Stimulated activated CD8-positive, alpha-beta memory T cell treated with anti-CD3 and anti-CD28 coated beads, Interleukin-4, amount 100 ng/mL, for 1 hour (primary cell): ENCODE measurements at places on chromosomes 6 and 20.

DNA sequence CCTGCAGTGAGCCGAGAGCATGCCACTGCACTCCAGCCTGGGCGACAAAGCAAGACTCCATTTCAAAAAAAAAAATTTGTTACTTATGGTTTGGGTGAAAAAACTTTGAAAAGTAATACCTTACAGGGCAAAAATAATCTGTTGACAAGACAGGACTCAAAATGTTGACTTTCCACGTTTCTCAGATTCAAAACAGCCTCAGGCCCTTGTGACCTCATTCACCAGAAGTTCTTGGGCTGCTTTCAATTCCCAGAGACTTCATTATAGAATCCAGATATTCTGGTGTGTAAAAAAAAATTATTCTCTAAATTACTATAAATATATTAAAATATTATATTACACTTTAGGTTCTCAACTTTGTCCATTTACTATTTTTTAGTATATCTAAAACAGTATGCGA is 116.2 kb downstream of the KCNQ5 start:
- no peak for DNase-seq

DNA sequence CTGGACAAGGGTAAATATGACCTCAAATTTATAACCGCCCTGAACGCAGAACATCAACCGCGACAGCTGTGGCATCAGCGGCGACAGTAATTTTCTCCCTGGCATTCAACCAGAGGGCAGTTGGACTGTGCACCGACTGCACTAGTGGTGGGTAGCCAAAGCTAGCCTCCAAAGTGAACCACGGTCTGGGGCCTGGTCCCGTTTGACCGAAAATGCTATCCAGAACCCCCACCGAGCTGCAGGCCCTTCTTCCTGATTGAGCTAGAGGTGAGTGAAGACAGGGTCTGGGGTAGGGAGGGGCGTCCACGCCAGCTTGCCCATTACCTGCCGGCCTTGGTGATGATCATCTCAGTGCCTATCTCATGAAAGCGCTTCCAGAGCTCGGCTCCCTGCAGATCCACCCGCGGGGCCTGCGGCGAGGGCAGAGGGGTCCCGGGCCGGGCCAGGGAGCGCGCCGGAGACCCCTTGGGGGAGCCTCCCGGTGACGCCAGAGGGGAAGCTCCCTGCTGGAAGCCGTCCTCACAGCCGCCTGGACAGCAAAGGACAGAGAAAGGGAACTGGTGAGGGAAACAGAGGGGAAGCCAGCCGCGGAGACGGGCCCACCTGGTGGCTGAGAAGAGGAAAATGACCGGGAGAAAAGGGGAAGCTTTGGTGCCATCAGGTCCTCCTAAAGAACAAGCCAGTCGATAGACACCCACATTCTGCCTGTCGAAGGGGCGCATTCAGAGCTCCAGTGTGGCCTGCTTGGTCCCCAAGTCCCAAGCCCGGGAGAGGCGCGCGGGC is 2.0 kb downstream of the TBX18 start:
- no peak for DNase-seq

DNA sequence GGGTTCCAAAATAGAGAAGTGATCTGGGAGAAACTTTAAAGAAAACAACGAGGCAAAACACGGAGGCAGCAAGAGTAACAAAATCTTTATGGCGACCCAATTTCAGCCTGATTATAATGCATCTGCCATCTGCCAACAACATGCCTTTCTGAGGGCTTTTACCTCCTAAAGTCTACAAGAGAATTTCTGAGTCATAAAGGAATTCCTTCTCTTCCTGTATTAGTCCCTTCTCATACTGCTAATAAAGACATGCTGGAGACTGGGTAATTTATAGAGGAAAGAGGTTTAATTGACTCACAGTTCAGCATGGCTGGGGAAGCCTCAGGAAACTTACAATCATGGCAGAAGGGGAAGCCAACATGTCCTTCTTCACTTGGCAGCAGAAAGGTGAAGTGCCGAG is 226.6 kb downstream of the HACE1 start:
- no peak for DNase-seq

GRCh38 chr6:33280539-33280938 is 3.6 kb downstream of the B3GALT4 start:
- no peak for DNase-seq

DNA sequence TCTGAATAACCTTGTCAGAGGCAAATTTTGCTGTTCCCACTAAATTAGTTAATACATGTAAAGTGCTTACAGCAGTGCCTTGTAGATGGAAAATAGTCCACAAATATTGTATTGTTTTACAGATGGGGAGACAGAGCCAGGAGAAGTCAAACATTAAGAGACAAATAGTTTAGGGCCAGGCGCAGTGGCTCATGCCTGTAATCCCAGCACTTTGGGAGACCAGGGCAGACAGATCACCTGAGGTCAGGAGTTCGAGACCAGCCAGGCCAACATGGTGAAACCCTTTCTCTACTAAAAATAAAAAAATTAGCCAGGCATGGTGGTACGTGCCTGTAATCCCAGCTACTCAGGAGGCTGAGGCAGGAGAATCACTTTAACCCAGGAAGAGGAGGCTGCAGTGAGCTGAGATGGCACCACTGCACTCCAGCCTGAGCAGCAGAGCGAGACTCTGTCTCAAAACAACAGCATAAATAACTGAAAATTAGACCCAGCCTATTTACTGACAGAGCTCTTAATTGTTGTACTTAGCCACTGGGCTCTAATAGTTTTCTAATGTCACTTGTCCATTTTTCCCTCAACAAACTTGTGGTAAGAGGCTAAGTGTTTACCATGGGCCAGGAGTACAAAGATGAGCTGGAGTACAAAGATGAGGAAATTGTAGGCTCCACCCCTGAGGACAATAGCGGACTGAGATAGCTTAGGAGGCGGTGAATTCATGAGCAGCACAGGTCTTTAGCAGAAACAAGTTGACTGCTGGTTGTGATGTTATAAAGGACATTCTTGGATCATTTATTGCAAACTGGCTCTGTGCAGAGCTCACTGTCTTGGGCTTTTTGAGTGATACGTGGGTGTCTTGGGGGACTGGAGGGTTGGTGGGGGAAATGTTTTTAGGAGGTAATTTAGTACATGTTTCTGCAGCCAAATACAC is 6.4 kb downstream of the ZSWIM3 start:
- no peak for DNase-seq

GRCh38 chr6:54262499-54262898 is 45.7 kb upstream of the TINAG start:
- no peak for DNase-seq
